ENCODE measurements at places on chromosomes 7 and 10.

DNA sequence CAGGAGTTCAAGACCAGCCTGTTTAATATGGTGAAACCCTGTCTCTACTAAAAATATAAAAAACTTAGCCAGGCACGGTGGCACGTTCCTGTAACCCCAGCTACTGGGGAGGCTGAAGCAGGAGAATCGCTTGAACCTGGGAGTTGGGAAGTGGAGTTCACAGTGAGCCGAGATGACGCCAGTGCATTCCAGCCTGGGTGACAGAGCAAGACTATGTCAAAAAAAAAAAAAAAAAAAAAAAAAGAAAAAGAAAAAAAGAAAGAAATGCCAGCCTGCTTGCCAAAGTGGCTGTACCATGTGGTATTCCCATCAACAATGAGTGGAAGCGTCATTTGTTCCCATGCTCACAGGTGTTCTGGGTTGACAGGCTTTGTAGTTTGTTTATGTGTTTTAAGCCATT is 43.3 kb upstream of the NPTX2 start:
- DNase-seq = no peak

DNA sequence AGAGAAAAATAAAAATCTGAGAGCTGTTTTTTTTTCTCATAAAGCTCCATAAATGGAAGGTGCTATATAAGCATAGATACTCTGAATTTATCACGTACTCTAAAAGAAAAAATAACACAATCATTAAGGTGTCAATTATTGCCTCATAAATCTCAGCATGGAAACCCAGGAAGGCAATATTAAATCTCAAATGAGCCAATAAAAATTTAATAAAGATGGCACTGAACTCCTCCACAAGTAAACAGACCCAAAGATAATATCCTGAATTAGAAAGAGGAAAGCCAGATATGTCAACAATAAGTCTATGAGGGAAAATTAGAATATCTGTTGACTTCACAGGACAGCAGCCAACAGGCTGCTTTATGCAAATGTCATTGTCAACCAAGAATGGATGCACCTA is 66.5 kb downstream of the CDK6 start:
- DNase-seq = no peak

GRCh38 chr10:51403521-51403920 is 295.9 kb downstream of the CSTF2T start:
- DNase-seq = no peak

- no peak for DNase-seq
These were observed 184.0 kb upstream of the PLXNA4 start for GRCh38 chr7:132760244-132760623.

DNA sequence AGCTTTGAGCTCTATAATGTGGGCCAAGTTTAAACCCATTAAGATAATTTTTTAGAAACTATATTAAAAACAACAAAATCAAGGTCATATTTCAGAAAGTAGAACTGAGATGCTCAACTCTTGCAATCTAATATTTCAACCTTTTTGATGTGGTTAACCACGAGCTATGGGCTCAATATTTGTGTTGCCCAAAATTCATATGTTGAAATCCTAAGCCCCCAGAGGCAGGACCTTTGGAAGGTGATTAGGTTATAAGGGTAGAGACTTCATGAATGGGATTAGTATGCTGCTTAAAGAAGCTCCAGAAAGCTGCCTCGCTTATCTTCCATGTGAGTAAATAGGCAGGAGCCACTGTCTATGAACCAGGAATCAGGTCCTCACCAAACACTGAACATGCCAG is 284.4 kb downstream of the CRPPA start:
- DNase-seq = no peak

Measured in CD4-positive, alpha-beta T cell treated with Interleukin-21 for 1 hour (primary cell).